ENCODE measurements at places on chromosomes 2 and 18. TPM values are rescaled to one million over a fixed set of nuclear protein-coding genes. Genes with fewer than 3 reads are reported as not detected.

Gene MPP4
- 0.22 TPM for total RNA-seq

Gene SKOR2
- not detected for total RNA-seq

Gene DAPL1
- not detected for total RNA-seq

Gene PLGLB2
- not detected for total RNA-seq

Gene DNAJC5G
- not detected for total RNA-seq

Gene USP34
- total RNA-seq = 137 TPM

Gene AOX1
- 320 TPM for total RNA-seq

Gene PRKAG3
- not detected for total RNA-seq

Gene SULT1C2
- total RNA-seq = 0.98 TPM

Gene PSMA8
- not detected for total RNA-seq

Gene ATP6V1B1
- total RNA-seq = not detected

Gene TMBIM1
- 266 TPM for total RNA-seq

Gene ATOH8
- 39.8 TPM for total RNA-seq

Gene CELF4
- total RNA-seq = not detected

Gene XDH
- total RNA-seq = not detected

Gene SULT1C4
- 4.0 TPM for total RNA-seq

Gene MSTN
- 1.3 TPM for total RNA-seq

Gene ACMSD
- not detected for total RNA-seq

Gene GNLY
- total RNA-seq = 9.8 TPM

Gene EVX2
- not detected for total RNA-seq

Gene FBXO48
- total RNA-seq = 1.3 TPM

Gene TRIM43
- total RNA-seq = not detected

Gene CLIP4
- 59.3 TPM for total RNA-seq

Gene C2orf78
- not detected for total RNA-seq

Gene NEU2
- not detected for total RNA-seq

Gene ARMC9
- total RNA-seq = 6.4 TPM

Measured in subcutaneous adipose tissue (tissue), 4 donors.